ENCODE measurements at places on chromosomes 3 and 15.

- no peak for DNase-seq
These were observed 244.1 kb upstream of the STT3B start for GRCh38 chr3:31288641-31289100.

DNA sequence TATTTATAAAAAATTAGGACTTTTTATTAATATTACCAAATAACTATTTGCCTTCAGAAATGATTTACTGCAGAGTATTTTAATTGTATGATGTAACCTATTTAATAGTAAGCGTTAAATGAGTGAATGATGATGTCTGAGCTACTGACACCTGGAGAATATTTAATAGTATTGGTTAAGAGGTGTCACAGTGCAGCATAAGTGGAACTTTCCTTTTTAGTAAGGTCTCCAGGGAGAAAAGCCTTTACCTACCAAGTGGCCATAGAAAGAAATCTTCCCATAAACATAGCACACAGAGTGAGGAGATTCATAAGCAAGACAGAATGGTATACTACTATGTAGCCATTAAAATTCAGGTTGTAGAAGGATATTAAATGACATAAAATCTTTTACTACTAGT lies 441.7 kb downstream of the TBL1XR1 start:
- DNase-seq, result no peak

DNA sequence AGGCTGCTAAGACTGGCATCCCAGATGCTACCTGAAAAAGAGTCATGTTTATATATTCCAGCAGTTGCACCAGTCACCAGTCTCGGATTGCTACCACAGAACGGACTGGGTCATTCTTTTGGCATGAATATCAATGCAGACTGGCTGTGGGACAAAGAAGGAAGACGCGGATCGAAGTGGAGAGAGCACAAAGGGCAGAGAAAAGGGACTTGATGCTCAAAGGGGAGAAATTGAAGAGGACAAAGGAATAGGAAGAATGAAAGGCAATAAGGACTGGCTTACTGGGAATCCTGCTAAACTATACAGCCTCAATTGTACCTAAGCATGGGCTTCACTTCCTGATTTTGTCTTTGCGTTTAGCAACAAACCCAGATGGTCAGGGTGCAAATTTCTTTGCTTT lies 15.3 kb upstream of the DIS3L start:
- DNase-seq, result no peak

- DNase-seq, result no peak
These were observed 151.9 kb downstream of the FAM43A start for GRCh38 chr3:194837457-194838127.

GRCh38 chr15:48177383-48177765 lies 721 bp downstream of the MYEF2 start:
- DNase-seq, result no peak

DNA sequence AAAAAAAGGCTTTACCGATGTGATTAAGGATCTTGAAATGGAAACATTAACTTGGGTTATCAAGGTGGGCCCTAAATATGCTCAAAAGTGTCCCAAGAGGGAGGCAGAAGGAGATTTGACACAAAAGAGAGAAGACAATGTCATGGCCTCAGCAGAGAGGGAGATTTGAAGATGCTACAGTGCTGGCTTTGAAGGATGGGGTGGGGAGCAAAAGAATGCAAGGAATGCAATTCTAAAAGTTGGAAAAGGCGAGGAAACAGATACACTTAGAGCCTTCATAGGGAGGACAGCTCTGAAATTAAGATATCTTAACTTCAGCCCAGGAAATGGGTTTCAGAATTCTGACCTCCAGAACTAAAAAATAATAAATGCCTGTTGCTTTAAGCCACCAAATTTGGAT lies 314.5 kb upstream of the CCDC54 start:
- DNase-seq, result no peak

DNA sequence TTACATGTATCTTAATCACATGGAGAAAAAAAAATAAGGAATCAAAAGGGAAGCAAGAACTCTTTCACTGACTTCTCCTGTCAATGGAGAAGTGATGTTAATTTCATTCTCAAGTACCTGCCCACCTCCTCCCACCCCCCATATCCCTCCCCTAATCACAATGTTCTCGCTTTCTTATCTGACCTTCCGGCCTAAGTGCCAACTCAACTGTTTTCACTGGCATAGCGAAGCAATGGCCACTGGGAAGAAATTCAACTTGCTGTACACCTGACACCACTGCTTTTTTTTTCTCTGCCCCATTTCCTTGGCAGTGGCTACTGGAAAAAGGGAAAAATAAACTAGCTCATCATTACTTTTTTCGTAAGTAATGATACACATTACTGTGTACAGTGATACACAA lies 3.8 kb downstream of the SGO1 start:
- DNase-seq, result no peak

DNA sequence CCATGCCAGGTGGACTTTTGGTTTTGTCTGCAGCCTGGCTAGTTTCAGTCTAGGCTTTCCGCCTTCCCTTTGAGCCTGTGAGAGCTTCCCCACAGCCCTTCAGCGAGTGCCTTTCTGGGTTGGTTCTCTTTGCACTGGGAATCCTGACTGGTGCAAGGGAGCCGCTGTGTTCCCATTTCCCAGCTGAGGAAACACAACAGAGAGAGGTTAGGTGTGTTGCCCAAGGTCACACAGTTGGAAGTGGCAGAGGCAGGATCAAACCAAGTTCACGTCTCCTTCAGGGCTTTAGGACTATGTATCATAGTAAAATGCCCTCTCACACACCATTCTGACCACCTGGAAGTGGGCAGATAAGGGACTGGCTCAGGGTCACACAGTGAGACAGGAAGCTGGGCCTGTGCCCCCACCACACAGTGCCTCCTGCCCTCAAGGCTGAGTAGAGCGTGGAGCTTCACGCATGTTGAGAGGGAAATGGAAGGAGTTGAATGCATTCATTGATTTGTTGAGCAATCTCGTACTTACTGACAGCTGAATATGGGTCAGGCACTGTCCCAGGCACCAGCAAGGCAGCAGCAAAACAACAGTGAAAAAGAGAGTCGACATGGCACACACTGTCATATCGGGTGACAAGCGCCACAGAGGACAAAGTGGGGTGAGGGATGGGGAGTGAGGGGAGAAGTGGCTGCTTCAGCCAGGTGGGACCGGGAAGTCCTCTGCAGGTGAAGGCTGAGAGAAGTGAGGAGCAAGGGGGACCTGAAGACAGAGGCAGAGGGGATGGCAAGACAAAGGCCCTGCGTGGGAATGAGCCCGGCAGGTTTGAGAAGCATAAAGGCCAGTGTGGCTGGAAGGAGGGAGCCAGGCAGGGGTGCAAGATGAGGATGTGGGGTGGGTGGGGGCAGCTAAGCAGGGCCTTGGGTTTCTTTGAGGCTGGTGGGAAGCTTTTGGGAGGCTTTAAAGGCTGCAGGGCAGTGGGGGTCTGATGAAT lies 12.3 kb upstream of the ANPEP start:
- DNase-seq, result no peak

- DNase-seq, result no peak
These were observed 140.4 kb downstream of the PCCB start for GRCh38 chr3:136390574-136390973.

GRCh38 chr3:159711560-159712333 lies 276.9 kb upstream of the IL12A start:
- no peak for DNase-seq

- DNase-seq, result no peak
These were observed 200.5 kb downstream of the PTPRG start for GRCh38 chr3:61761694-61762430.

DNA sequence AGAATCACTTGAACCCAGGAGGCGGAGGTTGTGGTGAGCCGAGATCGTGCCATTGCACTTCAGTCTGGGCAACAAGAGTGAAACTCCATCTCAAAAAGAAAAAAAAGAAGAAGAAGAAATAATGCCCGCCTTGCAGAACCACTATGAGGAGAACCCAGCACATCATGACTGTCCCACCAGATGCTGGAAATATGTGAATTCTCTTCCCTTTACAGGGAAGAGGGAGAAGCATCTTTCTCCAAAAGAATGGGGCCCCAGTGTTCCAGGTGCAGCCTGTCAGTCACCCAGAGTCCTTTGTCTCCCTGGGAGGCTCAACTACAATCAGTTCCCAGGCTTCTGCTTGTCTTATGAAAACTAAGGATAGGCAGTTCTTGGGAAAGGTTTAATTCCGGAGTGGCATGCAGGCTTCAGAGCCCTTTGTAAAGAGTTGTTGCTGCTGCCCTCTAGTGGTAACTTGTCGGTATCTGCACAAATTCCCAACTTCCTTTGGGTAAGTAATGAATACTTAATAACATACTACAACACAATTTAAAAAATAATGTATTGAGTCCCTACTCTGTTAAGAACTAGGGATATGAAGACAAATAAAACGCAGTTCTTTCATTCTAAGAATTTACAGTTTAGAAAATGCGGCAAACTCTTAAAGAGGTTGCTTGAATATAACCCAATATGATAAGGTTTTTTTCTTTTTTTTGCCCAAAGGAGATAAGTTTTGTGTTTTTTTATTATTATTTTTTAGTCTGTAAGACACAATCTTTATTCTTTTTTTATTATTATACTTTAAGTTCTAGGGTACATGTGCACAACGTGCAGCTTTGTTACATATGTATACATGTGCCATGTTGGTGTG lies 18.6 kb upstream of the TICRR start:
- DNase-seq, result peak; percentile 54

DNA sequence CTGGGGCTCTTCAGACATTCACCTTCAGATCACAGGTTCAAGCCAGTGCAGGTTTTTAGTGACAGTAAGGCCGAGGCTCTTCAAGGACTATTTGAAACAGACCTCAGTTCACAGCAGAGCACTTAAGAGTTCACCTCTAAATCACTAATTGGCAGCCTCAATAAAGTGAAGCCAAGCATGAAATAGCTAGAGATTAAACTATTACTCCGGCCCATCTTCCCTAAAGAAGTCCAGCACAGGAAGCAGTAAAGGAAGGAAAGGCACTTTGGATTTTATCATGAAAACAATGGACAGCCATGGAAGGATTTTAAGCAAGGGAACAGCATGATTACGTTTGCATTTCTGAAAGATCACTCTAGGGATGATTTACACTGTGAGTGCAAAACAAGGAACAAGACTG lies 27.6 kb upstream of the ARL6 start:
- no peak for DNase-seq

- no peak for DNase-seq
These were observed 35.9 kb downstream of the STARD5 start for GRCh38 chr15:81288040-81288439.

Measured in LNCaP clone FGC (cell line).